ENCODE measurements at places on chromosomes 3 and 15. TPM values are rescaled to one million over a fixed set of nuclear protein-coding genes. Genes with fewer than 3 reads are reported as not detected.

Gene PLOD2
- total RNA-seq = 345 TPM

Gene CCDC33
- total RNA-seq = not detected

Gene SERPINI2
- not detected for total RNA-seq

Gene STX19
- not detected for total RNA-seq

Gene PCSK6
- 0.72 TPM for total RNA-seq

Gene HCN4
- not detected for total RNA-seq

Gene SNTN
- total RNA-seq = not detected

Gene TRMT10C
- total RNA-seq = 25.0 TPM

Gene CFAP100
- not detected for total RNA-seq

Gene FAM81A
- total RNA-seq = 0.72 TPM

Gene THPO
- under 0.01 TPM for total RNA-seq

Gene PLS1
- total RNA-seq = 1.1 TPM

Gene ARF4
- 277 TPM for total RNA-seq

Gene KCNH8
- not detected for total RNA-seq

Gene CYP1A1
- not detected for total RNA-seq

Gene SLC24A5
- total RNA-seq = not detected

Gene DPPA2
- total RNA-seq = not detected

Gene RBPMS2
- 0.29 TPM for total RNA-seq

Gene KBTBD8
- total RNA-seq = 3.8 TPM

Gene CYP1A2
- not detected for total RNA-seq

Gene SATB1
- total RNA-seq = 35.7 TPM

Gene MAP1A
- total RNA-seq = 121 TPM

Gene ATRIP
- 5.0 TPM for total RNA-seq

Gene TUSC7
- not detected for total RNA-seq

Gene STRA6
- total RNA-seq = 0.36 TPM

Gene AAGAB
- 41.8 TPM for total RNA-seq

Gene GPR62
- total RNA-seq = not detected

Gene ANKRD34C
- not detected for total RNA-seq

Gene CDCP1
- total RNA-seq = 7.6 TPM

Gene C3orf85
- total RNA-seq = not detected

Gene PAK6
- not detected for total RNA-seq

Gene LRRC49
- 18.1 TPM for total RNA-seq

Gene NOX5
- total RNA-seq = 0.36 TPM

Gene GABRR3
- total RNA-seq = not detected

Gene CLSTN2
- under 0.01 TPM for total RNA-seq

Gene STRIT1
- total RNA-seq = not detected

Gene LYZL4
- total RNA-seq = not detected

Gene RETNLB
- total RNA-seq = not detected

Gene SPATA12
- not detected for total RNA-seq

Gene NTRK3
- 0.72 TPM for total RNA-seq

Gene ISLR
- 77.5 TPM for total RNA-seq

Gene PAQR5
- total RNA-seq = 1.1 TPM

Gene ABI3BP
- 183 TPM for total RNA-seq

Gene SPINK8
- total RNA-seq = not detected

Gene GMNC
- under 0.01 TPM for total RNA-seq

Gene ELL3
- total RNA-seq = 3.6 TPM

Gene GPR149
- total RNA-seq = not detected

Gene HDGFL3
- 42.4 TPM for total RNA-seq

Gene CRYGS
- total RNA-seq = 0.88 TPM

Gene ISLR2
- total RNA-seq = not detected

Gene AP4E1
- 23.3 TPM for total RNA-seq

Gene CD276
- 154 TPM for total RNA-seq

Gene CHRFAM7A
- total RNA-seq = 0.72 TPM

Gene NCK1
- 42.4 TPM for total RNA-seq

Gene GOLGA6A
- total RNA-seq = under 0.01 TPM
